ENCODE measurements at places on chromosomes 2 and 18.

DNA sequence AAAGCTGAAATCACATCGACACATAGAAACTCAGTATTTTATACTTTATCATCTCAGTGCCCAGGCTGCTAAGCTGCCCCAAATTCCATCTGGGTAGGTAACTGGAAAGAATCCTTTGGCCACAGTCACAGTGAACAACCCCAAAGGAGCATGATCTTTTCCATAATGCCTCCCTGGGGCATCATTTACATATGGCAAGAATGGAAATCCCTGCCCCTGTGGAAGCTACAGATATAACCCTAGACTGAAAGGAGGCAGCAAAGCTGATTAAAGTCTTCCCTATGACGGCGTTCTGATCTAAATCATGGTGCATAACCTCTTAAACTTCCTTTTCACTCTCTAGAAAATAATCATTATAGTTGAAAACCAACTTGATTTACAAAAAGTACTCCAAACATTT lies 41.5 kb downstream of the MAP3K19 start:
- DNase-seq, result no peak

DNA sequence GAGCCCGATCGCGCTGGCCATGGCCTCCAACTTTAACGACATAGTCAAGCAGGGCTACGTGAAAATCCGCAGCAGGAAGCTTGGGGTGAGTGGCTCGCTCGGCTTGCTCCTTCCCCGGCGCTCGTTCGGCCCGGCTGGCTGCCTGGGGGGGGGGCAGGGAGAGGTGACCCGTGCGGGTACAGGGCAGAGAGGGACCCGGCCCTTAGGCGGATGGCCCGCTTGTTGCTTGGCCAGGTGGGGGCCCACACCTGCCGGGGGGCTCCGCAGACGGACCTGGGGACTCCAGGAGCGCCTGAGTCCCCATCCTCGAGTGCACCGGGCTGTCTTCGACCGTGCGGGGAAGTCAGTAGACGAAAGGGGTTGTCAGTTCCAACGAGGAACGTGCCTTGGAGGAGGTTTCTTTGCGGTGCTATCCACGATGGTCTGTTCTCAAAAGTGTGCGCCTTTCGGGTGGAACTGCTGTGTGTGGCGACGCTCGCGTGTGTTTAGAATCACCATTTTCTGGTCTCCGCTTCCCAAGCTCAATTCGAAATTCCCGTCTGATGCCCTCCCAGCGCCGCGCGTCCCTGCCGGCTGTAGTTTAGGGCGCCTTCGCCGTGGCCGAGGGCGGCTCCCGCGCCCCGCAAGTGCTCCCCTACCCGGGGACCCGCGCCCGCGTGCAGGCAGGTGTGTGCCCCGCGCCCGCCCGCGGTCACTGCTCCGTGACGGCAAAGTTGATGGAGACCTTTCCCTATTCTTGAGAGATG lies 711 bp downstream of the DOK6 start:
- peak; percentile 17 for DNase-seq

DNA sequence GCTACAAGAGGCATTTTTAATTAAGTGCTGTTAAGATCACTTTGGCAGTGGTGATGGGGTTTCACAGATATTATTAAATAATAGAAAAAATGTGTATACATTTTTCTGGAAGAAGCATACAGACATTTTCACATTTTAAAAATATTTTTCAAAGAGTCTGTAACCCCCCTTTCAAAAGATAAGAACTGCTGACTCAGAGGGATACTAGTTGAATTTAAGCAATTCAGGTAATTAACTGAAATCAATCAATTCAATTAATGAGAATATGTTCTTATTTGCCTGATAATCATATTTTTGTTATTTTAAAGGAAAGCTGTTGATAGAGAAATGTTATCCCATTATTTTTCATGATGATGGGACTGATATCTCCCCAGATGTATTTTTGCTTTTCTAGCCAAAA lies 41.1 kb downstream of the CPO start:
- no peak for DNase-seq

DNA sequence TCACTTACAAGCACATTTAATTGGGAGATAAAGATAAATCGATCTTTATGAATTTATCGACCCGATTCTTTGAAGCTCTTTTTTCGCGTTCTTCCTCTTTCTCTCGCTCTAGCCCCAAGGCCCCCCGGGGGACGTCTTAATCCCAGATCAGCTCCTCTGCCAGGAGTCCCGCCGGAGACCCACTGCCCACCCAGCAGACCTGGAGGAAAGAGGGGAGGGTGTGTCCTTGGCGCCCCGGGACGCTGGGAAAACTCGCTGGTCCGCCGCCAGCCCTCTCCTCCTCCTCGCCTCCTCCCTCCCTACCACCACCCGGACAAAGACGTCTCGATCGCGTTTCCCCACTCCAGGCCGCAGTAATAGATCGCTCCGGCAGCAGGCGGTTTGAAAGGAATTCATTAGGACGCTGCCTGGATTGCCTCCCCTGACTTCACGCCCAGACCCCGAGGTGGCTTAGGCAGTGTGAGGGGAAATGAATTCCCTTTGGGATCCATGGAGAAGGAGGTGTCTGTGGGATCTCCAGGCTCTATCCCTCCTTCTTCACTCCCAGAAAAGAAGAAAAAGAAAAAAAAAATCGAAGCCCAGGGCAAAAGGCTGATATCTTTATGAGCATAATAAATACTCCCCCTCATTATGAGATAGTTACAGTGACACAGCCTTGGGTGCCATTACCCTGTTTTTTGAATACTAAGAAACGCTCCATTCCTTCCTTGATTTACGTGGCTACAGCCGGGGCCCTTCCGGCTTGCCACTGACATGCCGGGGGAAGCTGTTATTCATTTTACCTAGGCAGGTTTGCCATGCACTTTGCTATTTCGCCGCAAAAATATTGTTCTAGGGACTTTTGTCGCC lies 1.8 kb upstream of the GBX2 start:
- peak; percentile 33 for DNase-seq

DNA sequence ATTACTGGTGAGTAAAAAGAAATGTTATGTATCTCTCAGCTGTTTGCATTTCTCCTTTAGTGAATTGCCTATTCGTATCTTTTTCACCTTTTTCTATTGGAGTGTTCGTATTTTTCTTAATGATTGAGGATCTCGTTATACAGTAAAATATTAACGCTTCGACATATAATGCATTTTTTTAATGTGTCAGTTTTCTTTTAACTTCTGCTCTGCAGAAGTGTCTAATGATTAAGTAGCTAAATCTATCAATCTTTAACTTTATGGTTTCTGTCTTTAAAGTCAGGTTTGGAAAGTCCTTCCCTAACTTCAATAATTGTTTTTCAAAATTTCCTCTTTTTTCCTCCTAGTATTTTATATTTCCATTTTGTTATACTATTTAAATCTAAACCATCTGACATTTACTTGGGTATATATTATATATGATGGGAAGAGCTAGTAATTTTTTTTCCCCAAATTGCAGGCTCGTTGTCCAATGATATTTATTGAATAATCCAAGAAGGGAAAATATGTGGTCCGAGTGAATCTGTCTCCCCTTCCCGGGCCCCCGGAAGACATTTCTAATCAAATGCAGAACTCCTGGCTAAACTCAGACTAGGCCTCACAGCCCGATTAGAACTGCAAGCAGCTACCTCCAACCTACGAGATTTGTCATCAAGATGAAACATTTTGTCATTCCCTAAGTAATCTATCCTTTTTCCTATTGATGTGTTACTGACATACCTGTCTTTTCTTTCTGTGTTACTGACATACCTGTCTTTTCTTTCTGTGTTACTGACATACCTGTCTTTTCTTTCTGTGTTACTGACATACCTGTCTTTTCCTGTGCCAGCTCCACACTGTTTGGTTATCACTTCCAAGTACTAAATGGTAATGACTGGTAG lies 17.2 kb downstream of the PCBP1 start:
- no peak for DNase-seq

GRCh38 chr2:29010946-29011345 lies 29.8 kb downstream of the TOGARAM2 start:
- no peak for DNase-seq

- DNase-seq, result no peak
Measured at GRCh38 chr2:238890131-238890530, 42.2 kb downstream of the TWIST2 start.

DNA sequence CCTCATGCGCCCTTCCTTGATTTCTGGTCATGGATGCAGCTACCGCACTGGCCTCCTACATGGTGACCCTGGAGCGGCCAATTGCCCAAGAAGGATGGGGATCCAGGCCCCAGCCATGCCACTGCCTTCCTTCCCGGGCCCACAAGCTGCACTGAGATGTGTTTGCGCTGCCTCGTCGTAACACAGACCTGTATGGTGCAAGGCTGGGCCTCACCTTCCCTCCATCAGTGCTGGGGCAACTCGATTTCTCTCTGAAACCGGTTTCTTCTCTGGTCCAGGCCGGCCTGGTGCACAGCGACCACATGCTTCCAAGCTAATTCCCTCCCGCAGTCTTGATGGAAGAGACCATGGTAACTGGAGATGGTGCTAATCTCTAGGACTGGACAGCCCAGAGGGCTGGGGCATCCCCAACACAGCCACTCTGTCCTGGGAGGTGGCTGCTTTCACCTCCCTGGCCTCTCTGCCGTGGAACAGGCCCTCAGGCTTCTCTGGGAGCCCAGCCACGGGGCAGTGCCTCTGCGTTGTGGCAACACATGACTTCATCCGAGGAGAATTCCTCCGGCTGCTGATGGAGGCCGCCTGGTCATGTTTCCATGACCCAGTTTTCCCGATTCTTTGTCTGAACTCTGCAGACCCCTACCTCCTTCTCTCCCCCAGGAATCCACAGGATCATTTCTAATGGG lies 184.2 kb downstream of the GLI2 start:
- no peak for DNase-seq

DNA sequence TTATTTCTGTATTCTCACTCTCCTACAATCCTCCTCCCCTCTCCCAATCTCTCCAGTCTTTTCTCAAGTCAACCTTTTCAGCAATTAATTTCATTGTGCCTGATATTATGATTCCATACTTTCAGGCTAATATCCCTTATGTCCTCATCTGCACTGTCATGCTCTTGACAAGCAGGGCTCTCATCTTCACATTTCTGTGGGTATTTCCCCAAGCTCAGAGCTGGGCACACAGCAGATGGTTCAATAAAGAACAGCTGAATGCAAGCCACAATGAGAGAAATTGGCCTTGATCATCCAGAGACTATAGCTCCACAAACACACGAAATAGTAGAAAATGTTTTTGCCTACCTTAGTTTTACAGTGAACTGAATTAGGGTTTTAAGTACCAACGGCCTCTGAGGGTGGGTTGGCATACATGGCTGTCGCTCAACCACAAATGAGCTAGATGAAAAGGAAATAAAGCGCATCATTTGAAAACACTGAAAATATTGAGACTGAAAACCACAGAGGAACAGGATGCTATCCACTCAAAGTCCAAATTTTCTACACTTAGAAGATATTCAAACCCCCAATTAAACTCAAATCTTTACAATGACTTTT lies 47.5 kb upstream of the STAT1 start:
- no peak for DNase-seq

DNA sequence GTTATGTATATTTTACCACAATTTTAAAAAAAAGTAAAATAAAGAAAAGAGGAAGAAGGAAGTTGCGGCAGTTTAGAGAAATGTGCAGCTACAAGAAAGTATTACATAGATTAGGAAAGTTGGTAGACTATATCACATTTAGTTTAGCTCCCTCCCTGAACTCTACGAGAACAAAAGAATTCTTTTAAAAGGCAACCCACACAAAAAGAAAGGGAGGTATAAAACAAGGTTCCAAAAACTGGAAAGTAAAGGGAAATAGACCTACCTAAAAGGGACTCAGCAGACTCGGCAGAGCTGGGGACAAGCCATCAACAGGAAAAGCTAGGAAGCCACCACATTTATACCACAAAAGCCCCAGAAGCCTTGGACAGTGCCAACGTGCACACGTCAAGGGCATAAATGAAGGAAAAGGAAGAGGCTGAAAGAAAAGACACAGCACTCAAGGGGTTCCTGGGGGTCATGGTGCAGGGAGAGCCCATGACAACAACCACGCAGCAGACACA lies 9.1 kb downstream of the TMEM127 start:
- DNase-seq, result no peak

- no peak for DNase-seq
Measured at GRCh38 chr2:657766-658165, 19.4 kb downstream of the TMEM18 start.

DNA sequence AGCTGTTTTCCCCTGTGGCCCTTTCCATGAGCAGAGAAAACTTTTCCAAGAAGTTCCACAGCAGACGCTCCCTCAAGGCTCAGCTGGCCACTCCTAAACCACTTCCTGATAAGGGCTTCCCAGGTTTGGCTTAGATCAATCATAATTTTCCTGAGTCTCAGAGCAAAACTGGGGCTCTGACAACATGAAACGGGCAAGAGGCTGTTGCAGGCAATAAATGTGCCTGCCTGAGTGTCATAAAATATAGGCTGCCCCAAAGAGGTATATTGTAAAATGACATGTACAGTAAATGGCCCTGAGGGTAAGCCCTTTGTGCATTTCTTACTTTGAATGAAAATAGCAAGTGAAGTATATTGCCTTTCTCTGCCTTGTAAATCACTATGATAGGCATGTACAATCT lies 105.6 kb upstream of the UXS1 start:
- DNase-seq, result no peak

GRCh38 chr2:20001361-20001863 lies 11.1 kb downstream of the MATN3 start:
- DNase-seq, result no peak

DNA sequence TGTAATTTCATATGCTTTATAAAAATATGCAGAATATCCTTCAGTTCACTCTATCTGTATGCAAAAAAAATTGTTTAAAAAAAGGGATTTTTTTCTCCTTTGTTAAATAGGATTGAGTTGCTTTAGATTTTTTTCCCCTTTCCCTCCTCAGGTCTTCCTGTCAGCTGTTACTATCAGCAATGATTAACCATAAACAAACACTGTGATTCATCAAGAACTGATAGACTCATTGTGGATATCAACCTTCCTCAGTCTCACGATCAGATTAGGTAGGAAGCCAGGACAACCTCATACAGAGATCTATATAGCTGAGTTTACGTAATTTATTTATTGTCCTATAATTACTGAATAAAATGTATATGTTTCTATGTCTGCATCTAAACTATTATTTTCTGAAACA lies 2136.2 kb upstream of the CELF4 start:
- peak; percentile 29 for DNase-seq

- DNase-seq, result no peak
Measured at GRCh38 chr18:24741965-24742724, 281.7 kb downstream of the HRH4 start.

DNA sequence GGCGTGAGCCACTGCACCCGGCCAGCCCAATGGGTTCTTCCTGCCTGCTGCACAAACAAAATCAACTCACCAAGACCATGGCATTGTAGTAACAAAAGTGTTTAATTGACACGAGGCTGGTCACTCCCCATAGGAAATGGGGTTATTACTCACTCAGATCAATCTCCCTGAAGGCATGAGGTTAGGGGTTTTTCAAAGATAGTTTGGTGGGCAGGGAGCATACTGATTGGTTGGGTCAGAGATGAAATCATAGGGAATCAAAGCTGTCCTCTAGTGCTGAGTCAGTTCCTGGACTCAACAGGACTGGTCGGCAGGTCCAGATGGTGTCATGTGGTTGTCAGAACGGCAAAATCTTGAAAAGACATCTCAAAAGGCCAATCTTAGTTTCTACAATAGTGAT lies 122.1 kb downstream of the TMEM17 start:
- DNase-seq, result no peak

- DNase-seq, result no peak
Measured at GRCh38 chr2:101120124-101120996, 30.8 kb downstream of the TBC1D8 start.

Measured in HuH-7.5 (cell line).